Left ventricle myocardium superior (tissue), 1 donor: ENCODE measurements at places on chromosomes 3 and 15. TPM values are rescaled to one million over a fixed set of nuclear protein-coding genes. Genes with fewer than 3 reads are reported as not detected.

GRCh38 chr3:7744850-7745249 is 756.8 kb upstream of the LMCD1 start:
- no peak for DNase-seq

DNA sequence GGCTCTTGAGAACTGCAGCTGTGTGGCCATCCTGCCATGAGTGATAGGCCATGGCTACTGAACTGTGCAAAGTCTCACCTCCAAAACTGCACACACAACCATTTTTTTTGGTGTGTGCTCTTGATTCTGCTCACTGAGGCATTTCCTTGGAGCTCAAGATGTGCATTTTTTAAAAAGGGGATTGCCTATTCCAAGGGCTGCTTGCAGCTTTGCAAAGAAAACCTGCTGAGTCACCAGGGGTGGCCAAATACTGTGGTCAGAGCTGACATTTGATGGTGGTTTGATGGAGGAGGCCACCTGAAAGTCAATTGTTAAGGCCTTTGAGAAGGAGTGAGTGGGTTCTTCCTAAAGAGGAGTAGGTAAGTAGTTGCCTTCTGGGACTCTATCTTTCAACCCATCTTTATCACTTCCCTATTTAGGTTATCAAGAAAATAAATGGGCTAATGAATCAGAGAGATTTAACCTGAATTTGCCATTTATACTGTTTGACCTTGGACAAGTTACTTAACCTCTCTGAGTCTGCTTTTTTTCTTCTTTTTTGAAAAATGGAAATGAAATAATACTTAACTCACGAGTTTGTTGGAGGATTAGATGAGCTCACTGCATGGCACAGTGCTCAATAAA is 87.9 kb downstream of the CHST2 start:
- no peak for DNase-seq

DNA sequence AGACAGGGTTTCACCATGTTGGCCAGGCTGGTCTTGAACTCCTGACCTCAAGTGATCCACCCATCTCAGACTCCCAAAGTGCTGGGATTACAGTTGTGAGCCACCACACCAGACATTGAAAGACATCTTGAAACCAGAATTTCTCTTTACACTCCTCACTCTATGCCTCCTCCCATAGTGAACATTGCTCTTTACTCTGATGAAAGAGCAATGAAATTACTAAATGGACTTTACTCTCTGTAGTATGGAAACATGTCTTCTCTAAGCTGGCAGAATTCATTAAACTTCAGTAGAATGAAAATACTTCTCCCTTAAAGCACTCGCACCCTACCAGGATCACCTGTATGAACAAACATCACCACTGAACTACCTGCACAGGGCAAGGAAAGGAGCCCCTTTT is 27.8 kb upstream of the TFG start:
- no peak for DNase-seq

DNA sequence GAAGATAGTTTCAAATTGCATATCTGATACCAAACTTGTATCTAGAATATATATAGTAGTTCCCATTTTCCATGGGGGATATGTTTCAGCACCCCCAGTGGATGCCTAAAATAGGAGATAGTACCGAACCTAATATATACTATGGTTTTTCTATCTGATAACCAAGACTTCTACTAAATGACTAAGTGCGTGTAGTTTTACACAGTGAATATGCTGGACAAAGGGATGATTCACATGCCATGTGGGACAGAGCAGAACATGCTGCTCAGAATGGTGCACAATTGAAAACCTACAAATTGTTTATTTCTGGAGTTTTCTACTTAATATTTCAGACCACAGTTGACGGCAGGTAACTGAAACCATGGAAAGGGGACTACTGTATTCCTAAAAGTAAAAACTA is 73.4 kb upstream of the TP63 start:
- no peak for DNase-seq

GRCh38 chr3:174441588-174442301 is 417.4 kb upstream of the NAALADL2 start:
- no peak for DNase-seq

DNA sequence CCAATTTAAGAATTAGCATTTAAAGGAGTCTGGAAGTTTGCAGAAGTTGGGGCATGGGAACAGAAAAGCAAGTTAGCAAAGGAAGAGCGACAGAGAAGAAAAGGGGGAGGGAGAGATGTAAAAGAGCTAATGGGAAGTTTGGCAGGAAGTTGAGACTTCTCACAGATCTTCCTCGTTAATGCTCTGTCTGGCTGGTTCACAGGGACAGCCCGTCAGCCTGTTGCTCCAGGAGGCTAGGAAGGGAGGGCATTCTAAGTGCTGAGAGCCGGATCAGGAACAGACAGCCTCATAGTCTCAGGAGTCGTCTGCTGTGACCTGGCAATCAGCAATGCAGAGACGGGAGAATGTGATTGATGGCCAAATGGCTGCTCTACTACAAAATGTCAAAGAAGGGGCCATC is 150.3 kb downstream of the AGBL1 start:
- DNase-seq, result no peak

DNA sequence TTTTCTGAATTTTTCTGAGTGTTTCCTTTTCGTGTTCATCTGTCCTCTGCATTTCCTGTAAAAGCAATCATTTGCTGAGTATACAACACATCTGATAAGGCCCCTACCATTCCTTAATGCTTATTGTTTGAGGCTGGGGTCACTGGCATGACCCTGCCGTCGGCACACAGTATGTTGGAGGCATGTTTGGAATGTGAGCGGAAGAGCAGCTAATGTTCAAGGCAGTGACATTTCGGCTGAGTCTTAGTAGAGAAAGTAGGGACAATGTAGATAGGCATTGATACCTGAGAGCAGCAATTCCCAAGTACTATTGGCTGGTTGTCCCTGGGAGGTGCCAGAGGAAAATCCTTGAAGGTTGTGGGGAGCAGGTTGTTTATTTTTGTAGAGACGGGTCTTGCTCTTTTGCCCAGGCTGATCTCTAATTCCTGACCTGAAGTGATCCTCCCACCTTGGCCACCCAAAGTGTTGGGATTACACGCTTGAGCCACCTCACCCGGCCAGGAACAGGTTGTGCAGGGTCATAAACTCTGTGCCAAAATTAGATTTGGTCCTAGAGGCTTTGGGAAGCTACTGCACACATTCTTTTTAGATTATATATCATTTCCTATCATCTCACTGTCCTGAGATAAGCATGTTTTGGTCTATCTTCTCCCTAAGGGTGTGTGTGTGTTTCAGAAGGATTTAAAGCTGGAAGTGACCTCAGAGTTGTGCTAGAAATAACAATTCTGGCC is 13.5 kb downstream of the PTPN23 start:
- DNase-seq, result no peak

LAMB2 gene
- 798 TPM for total RNA-seq

SLC22A14 gene
- total RNA-seq, result not detected

FGF12 gene
- 450 TPM for total RNA-seq

GRCh38 chr3:129855170-129855831 is 38.2 kb downstream of the TMCC1 start:
- DNase-seq, result no peak

LRRC3B gene
- 0.10 TPM for total RNA-seq

DNA sequence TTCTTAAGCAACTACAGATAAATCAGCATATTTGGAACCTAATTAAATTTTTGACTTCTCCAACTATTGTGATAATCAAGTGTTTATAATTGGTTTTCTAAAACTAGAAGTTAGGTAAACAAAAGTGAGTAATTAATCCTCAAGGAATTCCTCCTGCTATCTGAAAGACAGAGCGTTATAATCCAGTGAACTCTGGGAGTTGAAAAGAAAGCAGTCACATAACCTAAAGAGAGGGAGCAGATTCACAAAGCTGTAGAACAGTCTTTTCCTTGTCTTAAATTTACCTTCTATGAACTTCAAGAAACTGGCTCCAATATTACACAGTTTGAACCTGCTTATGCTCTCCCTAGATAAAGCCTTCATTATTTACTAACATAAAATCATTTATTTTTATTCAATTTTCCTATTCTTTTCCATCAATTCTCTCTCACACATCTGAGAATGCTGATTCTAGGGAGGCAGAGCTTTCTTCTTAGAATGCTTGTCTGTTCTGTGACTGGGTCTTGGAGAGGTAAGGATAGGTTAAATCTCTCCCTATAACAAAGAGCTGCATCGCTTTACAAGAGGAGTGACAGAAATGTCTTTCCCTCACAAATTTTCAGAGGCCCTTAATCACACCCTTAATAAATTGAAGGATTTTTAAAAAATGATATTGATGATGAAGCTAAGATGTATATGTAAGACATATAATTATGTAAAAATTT is 132.8 kb downstream of the TUSC7 start:
- DNase-seq, result no peak

DNA sequence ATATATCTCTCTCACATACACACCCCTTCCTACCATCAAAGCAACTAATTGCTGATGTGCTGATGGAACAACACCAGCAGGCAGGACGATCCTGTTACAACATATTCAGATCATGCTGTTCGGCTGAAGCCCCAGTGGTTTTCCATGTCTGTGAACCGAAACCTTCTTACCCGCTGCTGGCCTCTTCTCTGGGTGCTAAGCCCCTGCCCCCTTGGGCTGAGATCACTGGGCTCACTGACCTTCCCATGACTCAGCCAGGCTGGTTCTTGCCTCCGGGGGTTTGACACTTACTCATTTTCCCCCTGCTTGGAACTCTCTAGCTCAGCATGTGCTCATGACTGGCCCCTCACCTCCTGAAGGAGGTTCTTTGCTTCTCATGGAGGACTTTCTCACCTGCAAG is 122.0 kb upstream of the RGMA start:
- DNase-seq, result no peak

GRCh38 chr3:46922871-46923558 is 45.5 kb downstream of the PTH1R start:
- DNase-seq, result no peak

DNA sequence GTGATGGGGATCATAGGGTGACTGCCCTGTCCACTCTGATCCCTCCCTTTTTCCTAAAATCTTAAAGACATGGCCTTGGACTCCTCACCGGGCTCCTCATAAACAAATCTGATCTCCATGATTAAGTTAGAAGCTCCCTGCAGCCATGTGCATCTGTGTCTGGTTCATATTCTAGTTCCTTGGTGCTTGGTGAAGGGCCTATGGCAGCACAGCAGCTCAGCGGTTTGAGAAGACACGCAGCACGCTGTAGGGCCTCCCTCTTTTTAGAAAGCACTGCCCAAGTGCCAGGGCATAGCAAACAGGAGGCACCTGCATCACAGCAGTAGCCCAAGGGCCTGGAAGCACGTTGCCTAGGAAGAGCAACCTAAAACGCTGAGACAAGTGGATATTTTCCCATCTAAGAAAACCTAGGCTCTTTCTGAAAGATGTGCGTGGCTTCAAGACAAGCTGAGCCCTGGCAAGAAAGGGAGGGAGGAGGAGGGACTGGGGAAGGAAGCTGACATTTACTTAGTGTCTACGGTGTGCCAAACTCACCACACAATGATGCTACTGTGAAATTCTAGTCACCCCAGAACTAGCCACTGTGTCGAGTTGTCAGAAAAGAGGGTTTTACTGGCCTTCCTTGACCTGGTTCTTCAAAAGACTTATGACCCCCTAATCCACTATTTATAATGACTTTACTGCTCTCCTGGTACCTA is 14.9 kb upstream of the ULK3 start:
- DNase-seq, result no peak

- no peak for DNase-seq
Observed at GRCh38 chr15:25374143-25374542, 64.7 kb downstream of the UBE3A start.

DNA sequence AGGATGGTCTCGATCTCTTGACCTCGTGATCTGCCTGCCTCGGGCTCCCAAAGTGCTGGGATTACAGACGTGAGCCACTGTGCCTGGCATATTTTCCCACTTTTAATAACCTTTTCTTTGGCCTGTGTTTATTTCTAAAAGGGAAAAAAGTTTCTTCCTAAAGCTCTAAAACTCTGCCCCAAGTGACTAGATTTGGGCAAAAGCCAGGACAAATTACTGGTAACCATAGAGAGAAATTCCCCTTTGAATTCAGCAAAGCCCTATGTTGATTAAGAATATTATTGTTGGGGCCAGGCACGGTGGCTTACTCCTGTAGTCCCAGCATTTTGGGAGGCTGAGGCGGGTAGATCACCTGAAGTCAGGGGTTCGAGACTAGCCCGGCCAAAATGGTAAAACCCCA is 11.5 kb upstream of the TRPM7 start:
- DNase-seq, result no peak

SYNPR gene
- not detected for total RNA-seq

- no peak for DNase-seq
Observed at GRCh38 chr3:47414666-47415587, 34.1 kb downstream of the PTPN23 start.

GRCh38 chr3:56303487-56303886 is 164.8 kb downstream of the ERC2 start:
- DNase-seq, result peak; percentile 26

IFRD2 gene
- 79.3 TPM for total RNA-seq
